M059J (cell line): ENCODE measurements at places on chromosomes 2 and 18. TPM values are rescaled to one million over a fixed set of nuclear protein-coding genes. Genes with fewer than 3 reads are reported as not detected.
A peak's percentile ranks its signal among the peaks of the same experiment; 100 is the strongest.

The CTLA4 gene
- not detected in 2 replicates for total RNA-seq

GRCh38 chr2:152078662-152079061 lies 20.2 kb downstream of the CACNB4 start:
- DNase-seq, result no peak

GRCh38 chr2:127025359-127026166 lies 81.4 kb downstream of the BIN1 start:
- peak; percentile 72 for DNase-seq

- no peak for DNase-seq
Measured at GRCh38 chr18:62289047-62289446, 36.1 kb upstream of the TNFRSF11A start.

The ACTR3 gene
- 272 and 393 TPM in 2 replicates for total RNA-seq

The GPR39 gene
- total RNA-seq, result 8.2 and 10.7 TPM in 2 replicates

The KIAA2012 gene
- total RNA-seq, result not detected in 2 replicates

The ANO7 gene
- total RNA-seq, result 0.62 and 0.76 TPM in 2 replicates

- no peak for DNase-seq
Measured at GRCh38 chr18:28399781-28400362, 222.9 kb upstream of the CDH2 start.

DNA sequence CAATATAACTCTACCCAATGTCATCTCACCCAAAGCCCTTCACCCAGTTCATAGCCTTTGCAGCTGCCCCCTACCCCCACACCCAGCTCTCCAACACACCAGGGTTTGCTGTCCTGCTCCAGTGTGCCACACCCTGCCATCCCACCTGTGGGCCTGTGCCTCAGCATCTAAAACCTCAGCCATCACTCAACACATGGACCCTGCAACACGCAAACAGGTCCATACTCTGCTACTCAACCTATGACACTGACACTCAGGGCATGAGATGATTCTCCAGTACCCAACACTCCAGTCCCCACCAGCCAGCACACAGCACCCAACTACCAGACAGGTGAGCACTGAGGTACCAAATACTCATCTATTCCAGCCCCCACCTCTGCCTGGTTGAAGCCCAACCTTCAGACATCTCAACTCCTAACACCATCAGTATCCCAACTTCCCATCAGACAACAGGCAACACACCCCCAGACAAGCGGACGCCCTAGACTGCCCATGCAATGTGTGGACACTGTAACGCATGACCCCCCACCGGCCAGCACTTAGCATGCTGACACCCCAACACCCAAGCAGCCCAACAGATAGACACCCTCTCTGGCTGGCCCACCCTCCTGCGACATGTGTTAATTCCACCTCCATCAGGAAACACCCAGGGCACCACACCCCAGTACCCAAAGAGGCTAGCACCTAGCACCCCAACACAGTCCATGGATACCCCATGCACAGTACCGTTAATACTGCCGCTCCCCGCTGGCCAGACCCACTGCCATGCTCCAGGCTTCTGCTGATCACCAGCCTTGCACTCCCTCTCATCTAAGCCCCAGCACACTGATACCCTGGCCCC lies 25.0 kb downstream of the ZAP70 start:
- no peak for DNase-seq

DNA sequence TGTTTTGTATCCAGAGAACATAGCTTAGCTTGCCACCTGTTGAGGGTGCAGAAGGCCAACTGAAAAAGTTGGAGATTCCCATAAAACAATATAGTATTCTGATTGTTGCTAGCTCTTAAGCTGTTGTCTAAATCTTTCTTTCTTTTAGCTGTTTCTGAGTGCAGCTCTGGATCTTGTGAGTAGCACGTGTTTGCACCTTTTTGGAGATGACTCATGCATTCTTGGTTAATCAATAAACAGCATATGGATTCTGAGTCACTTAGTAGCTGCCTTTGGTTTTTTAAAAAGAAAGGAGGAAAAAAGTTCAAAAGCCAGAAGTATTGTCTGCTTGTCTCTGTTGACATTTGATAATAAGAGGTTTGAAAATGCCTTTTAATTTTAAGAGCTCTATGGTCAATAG lies 483.0 kb upstream of the FSIP2 start:
- no peak for DNase-seq

- DNase-seq, result no peak
Measured at GRCh38 chr2:4962419-4962818, 729.8 kb upstream of the SOX11 start.

The SPEG gene
- total RNA-seq, result 9.8 and 13.9 TPM in 2 replicates

The GALNT5 gene
- 28.8 and 36.1 TPM in 2 replicates for total RNA-seq

The ESPNL gene
- total RNA-seq, result not detected in 2 replicates

The RBFA gene
- total RNA-seq, result 27.2 and 40.5 TPM in 2 replicates

GRCh38 chr2:182866461-182867406 lies at the start of gene FRZB:
FRZB (minus strand) TSS chr2:182866637; CDS start chr2:182866552, 85 bp downstream.
- peak; percentile 52 for DNase-seq

- no peak for DNase-seq
Measured at GRCh38 chr2:23503682-23504081, 118.7 kb downstream of the KLHL29 start.

DNA sequence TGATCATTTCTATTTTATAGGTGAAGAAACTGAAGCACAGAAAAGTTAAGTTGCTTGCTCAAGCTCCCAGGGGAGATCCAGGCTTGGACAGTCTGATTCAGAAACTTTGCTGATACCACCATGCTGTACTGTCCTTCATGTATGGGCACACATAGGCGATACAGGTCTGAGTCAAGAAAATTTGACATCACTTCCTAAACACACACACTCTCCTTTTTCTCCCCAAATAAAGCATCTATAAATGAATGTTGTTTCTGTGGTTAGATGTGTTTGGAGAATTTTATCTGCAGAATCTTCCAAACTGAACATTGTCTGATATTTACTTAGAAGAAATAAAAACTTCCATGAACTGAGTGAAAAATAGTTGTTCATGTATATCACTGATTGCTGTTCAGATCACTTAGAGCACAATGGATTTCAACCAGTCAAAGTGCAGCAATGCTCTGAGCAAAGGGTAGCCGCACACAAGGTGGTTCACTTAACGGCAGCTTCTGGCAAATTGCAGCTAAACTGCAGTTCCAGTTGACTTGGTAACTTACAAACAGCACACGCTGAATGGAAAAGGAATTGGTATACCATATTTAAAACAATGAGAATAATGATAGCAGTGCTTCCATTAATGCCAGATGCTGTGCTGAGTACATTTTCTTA lies 10.0 kb upstream of the AGFG1 start:
- DNase-seq, result no peak

The BUB1 gene
- 68.2 and 82.4 TPM in 2 replicates for total RNA-seq

DNA sequence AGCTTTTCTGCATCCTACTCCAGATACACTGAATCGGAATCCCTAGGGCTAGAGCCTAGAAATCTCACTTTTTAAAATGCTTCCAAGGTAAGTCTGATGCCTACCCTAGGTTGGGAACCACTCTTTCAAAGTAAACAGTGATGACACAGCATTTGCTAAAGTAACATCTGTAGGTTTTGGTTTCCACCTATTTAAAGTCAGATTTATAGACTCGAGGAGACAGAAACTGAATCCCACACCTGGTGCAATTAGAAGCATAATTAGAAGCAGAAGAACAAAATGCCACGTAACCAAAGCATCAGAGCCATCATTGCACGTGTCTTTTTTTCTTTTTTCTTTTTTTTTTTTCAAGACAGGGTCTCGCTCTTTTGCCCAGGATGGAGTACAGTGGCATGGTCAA lies 40.9 kb downstream of the PDK1 start:
- no peak for DNase-seq

GRCh38 chr2:23092831-23093230 lies 292.1 kb upstream of the KLHL29 start:
- peak; percentile 3 for DNase-seq

DNA sequence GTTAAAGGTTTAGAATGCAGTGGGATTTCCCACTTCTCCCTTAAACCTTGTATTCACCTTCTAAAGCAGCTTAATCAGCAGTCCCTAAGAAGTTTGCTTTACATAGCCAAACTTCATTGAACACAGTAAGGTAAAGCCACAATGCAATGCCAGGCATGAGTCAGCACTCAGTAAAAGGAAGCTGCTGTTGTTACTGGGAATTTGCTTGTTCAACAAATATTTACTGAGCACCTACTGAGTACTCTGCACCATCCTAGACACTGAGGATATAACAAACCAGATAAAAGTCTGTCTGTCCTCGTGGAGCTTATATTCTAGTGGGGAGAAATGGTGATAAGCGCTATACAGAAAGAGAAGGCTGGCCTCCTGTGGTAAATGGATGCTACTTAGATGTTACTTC lies 162.7 kb downstream of the PKP4 start:
- DNase-seq, result peak; percentile 58

GRCh38 chr18:41965634-41966255 lies 10.7 kb downstream of the PIK3C3 start:
- DNase-seq, result no peak

DNA sequence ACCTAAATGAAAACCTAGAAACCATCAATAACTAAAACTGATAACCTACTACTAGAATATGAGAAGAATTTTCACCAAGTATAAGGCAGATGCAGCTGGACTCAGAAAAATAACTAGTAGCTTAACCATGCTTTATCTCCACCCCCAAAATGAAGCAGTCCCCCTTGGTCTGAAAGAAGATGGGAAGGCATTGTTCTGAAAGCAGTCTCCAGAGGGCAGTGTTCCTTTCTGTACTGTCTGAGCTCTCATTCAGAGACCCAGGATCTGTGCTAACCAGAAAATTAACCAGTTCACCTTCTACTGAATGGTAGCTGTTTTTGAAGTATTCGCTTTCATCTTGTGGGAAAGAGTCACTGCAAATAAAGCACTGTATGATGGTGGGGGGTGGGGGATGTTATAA lies 273.0 kb downstream of the PDE11A start:
- peak; percentile 27 for DNase-seq

- DNase-seq, result no peak
Measured at GRCh38 chr2:24766609-24767008, 26.6 kb downstream of the PTRHD1 start.

GRCh38 chr2:108490506-108491122 lies 41.6 kb downstream of the GCC2 start:
- no peak for DNase-seq

DNA sequence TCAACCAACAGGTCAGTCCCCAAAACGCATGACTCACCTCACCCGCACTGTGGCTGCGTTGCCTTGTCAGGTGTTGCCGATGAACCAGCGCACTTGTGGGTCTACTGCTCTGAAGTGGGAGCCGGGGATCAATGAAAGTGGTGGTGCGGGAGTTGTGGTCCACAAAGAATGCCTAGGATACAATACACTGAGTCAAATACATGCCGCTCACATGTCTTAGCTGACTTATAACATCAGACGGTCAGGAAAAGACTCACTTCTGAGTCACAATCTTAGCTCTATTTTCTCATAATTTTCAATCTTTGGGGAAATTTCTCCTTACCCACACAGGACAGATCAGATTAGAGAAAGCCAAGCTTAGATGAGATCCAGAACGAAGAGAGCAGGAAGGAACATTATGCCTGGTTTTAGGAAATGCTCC lies 107.1 kb upstream of the STK17B start:
- DNase-seq, result peak; percentile 72

- no peak for DNase-seq
Measured at GRCh38 chr2:54475285-54475684, 19.2 kb downstream of the SPTBN1 start.

The GREB1L gene
- 3.9 and 8.9 TPM in 2 replicates for total RNA-seq

The DLX2 gene
- total RNA-seq, result 1.9 and 4.2 TPM in 2 replicates

The AKAIN1 gene
- not detected in 2 replicates for total RNA-seq

- DNase-seq, result no peak
Measured at GRCh38 chr2:3122525-3122924, 255.1 kb downstream of the EIPR1 start.

DNA sequence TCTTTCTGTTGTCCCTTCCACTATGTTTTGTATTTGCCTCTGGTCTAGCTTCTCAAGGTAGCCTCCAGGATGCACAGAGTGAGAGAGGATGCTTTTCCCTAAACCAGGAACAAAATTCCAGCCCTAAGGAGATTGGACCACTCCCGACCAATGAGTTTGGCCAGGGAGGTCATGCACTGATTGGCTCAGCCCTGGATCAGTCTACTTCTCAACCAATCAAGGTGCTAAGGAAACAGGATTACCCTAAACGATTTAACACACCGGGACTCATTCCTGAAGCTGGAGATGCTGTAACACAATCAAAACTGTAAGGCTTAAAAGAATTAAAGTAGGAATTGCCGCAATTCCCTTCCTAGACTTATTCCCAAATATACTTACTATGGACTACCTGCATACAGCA lies 34.2 kb upstream of the NR4A2 start:
- DNase-seq, result no peak

DNA sequence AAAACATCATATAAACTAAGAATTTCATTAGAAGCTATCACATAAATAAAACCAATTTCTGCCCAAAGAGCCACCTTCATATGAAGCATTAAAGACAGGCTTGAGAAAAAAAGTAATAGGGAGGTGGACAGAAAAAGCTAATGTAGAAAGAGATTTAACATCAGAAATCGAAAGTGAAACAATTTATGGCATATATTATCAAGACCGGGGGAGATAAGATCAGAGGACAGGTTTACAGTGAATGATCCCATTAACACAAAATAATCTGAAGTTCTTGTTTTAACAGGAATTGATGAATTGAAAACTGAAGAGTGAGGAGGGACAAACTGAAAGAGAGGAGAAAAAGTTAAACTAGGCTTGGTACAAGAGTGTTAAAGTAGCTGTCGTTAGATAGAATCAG lies 786.3 kb upstream of the FSHR start:
- peak; percentile 10 for DNase-seq
